ENCODE measurements at places on chromosomes 3 and 15.

GRCh38 chr3:41405466-41405865 lies 206.2 kb downstream of the CTNNB1 start:
- DNase-seq: no peak

DNA sequence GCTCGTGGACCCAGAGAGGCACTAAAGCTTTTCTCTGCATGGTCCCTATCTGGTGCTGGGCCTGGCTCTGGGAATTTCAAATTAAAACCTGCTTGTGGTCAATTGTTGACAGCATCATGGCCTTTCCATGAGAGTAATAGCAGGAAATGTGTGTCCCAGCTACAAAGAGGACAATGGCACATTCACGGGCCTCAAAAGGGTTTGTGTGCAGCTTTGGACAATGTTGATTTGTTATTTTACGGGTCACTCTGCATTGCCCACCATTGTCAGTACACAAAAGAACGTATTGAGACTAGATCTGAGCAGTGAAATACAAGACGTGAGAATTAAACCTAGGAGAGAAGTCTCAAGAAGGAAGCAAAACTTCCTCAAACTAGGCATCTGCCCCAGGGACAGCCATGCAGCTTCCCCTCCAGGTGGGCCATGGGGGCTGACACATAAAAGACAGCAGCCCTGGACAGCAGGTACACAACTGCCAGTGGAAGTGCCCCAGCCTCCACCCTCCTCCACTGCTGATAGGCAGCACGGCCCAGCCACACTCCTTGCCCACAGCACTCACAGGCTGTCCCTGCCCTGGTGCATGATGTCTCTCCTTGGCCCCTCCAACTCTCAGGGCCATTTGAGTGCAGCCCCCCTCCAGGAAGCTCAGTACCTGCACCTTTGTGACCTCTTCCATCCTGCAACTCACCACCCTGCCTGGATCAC lies 15.9 kb upstream of the LTF start:
- no peak for DNase-seq

GRCh38 chr3:78405745-78406144 lies 1362.1 kb downstream of the ROBO1 start:
- no peak for DNase-seq

DNA sequence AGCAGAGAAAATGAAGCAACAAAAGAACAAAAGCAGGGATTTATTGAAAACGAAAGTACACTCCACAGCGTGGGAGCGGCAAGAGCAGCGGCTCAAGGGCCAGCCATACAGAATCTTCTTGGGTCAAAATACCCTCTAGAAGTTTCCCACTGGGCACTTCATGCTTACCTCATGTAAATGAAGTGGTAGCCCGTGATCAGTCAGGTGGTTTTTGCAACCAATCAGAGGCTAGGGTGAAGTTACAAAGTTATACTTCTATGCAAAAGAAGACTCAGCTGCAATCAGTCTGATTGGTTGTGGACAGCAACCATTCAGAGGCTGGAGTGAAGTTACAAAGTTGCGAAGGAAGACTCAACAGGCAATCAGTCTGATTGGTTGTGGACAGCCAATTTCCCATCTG lies 37.8 kb upstream of the TRH start:
- no peak for DNase-seq

DNA sequence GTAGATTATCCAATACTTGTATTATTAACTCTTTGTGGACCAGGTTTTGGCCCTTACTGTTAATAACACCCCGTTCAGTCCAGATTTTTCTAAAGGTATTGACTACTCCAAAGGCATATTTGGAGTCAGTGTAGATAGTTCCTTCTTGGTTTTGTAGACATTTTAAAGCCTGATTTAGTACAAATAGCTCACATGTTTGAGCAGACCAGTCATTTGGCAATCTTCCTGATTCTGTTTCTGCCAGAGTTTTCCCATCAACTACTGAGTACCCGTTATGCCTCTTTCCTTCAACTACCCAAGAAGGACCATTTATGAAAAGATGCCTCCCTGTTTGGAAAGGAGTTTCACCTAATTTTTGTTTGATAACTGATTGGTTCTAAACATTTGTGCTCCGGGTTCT lies 82.0 kb downstream of the CHCHD4 start:
- no peak for DNase-seq

DNA sequence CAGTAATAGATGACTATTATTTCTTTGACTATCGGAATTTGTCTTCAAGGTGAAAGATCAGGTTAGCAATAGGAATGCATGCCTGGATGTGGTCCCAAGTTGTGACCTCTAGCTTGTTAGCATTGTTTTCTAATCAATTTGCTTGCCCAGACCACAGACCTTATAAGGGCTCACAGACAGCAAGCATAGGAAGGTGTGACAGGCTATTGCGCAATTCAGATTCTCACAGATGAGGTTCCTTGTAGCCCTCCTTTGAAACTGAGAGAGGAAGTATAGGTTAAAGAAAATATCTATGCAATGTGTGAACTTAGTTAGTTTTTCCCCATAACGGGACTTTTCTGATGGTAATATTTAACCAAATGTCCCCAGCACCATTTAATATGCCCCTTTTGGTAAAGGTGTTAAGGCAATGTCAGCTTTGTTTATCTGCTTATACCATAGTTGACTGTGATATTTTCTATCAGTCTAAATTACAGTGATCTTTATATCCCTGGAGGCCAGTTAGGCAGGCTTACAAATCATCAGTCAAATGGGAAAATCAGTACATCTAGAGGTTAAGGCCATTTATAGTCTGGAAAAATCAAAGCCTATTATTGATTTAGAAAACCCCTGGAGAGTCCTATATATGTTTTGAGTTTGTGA lies 168.1 kb upstream of the MBNL1 start:
- no peak for DNase-seq

GRCh38 chr3:120095979-120096426 lies 1.8 kb upstream of the GSK3B start:
- DNase-seq: no peak

DNA sequence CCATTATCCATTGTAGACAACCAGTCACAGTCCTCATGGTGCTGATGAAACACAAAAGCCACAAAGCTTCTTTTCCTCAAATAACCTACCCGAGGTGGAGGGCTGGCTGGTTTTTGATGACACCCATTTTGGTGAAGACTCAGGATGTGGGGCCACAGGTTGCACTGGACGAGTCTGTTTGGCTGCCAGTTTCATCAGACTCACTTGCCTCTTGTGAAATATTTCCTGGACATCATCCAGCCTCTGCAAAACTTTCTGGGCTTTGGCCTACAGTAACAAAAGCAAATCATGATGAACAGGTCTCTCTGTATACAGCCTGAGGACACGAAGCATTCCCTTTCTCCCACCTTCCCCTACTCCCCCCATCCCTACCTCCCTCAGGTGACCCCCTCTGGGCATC lies 42.2 kb downstream of the B3GNT5 start:
- no peak for DNase-seq

DNA sequence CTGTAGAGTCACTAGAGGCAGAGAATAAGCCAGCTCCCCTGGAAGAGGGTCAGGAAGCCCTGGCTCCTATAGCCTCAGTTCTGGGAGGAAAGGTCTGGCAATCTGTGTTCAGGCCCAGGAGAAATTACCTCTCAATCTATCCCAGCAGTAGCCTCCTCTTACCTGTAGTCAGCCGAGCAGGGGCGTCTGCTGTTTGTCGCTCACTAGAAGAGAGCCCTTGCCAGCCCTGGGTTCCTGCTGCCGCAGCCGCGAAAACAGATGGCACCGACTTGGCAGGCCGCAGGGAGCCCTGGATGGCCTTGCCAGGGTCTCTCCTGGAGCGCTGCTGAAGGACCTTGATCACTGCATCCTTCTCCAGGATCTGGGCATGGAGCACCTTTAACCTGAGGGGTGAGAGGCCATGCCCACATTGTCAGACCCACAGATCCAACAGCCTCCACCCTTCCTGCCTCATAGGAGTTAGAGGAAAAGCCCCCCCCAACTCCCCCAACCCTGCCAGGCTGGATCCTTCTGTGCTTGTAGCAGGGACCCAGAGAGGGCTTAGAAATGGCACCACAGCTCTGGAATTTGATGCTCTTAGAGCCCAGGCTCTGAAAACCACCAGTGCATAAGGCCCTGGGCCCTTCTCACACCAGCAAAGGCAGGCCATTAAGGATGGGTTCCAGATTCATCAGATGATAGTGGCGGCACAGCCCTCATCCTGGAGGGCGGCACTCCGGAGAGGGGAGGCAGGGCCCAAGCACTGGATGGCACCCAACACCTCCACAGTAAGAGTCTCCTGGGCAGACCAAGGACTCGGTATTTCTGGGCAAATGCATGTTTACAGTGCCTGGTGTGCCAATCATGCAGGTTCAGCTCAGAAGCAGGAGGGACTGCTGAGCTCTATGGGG lies 14.9 kb downstream of the AMOTL2 start:
- no peak for DNase-seq

DNA sequence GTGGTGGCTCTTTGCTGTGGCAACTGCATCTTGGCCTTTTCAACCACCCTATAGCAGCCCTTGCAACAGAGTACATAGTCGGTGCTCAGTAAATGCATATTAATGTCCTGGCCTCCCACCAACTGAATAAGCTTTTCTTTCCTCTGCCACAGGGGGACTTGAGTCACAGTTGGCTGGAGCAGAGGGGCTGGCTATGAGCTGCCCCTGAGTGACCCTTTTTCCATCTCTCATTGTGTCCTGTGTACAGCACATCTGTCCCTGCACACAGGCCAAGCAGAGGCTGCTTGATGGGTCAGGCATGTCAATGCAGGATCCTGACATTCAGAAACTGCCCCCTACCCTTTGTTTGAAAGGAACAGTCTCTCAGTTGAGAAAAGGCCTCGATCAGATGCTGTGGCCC lies 22.4 kb downstream of the SPSB4 start:
- DNase-seq: no peak

- DNase-seq: no peak
Observed at GRCh38 chr15:83612226-83612625, 41.7 kb upstream of the ADAMTSL3 start.

- no peak for DNase-seq
Observed at GRCh38 chr3:155431856-155432570, 138.5 kb upstream of the STRIT1 start.

DNA sequence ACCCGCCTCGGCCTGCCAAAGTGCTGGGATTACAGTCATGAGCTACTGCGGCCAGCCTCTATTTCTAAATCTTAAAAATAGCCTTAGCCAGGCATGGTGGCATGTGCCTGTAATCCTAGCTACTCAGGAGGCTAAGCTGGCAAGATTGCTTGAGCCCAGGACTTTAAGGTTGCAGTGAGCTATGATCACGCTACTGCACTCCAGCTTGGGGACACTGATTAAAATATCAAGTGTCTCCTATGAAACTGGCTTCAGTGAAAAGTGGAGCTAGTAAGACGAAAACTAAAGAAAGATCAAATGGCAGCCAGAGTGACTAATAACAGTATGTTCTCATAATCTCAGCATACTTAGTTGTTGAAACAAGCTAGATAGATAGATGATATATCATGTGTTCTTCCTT lies 112.5 kb downstream of the STT3B start:
- DNase-seq: no peak

- no peak for DNase-seq
Observed at GRCh38 chr3:106245400-106245799, 376.6 kb upstream of the CBLB start.

- no peak for DNase-seq
Observed at GRCh38 chr15:63902671-63903035, 68.9 kb upstream of the HERC1 start.
